ENCODE measurements at places on chromosomes 5 and 9. TPM values are rescaled to one million over a fixed set of nuclear protein-coding genes. Genes with fewer than 3 reads are reported as not detected.

GRCh38 chr9:31065691-31066090 is 1318.8 kb upstream of the ACO1 start:
- no peak for DNase-seq

GRCh38 chr5:141478321-141478945 is 2.7 kb downstream of the PCDHGC3 start:
- DNase-seq: no peak

GRCh38 chr5:10293907-10294662 is 13.6 kb downstream of the CMBL start:
- no peak for DNase-seq

GRCh38 chr9:72932619-72933018 is 20.2 kb downstream of the ALDH1A1 start:
- DNase-seq: no peak

- no peak for DNase-seq
Observed at GRCh38 chr5:161924270-161924669, 76.3 kb downstream of the GABRA1 start.

GRCh38 chr9:93198117-93198837 is 14.3 kb downstream of the WNK2 start:
- no peak for DNase-seq

- DNase-seq: no peak
Observed at GRCh38 chr5:140134277-140134935, 8.7 kb downstream of the IGIP start.

MAP1B gene
- total RNA-seq: 0.10 TPM

ZNF354B gene
- 9.4 TPM for total RNA-seq

Data from activated naive CD8-positive, alpha-beta T cell treated with anti-CD3 and anti-CD28 coated beads for 36 hours (primary cell).